Anterior cingulate cortex (tissue), 58 donors: ENCODE measurements at places on chromosomes 16 and 17.

- no peak for DNase-seq
These were observed 110.1 kb downstream of the XYLT1 start for GRCh38 chr16:17360693-17361122.

GRCh38 chr17:14621826-14622614 lies 321.1 kb downstream of the HS3ST3B1 start:
- no peak for DNase-seq

GRCh38 chr17:69609473-69610305 lies 195.2 kb downstream of the MAP2K6 start:
- DNase-seq = no peak

- no peak for DNase-seq
These were observed 146.4 kb downstream of the PCTP start for GRCh38 chr17:55897301-55897700.

GRCh38 chr17:68182940-68183551 lies 64.8 kb upstream of the AMZ2 start:
- DNase-seq = no peak

GRCh38 chr16:28561557-28562187 lies 8.0 kb downstream of the SGF29 start:
- no peak for DNase-seq

DNA sequence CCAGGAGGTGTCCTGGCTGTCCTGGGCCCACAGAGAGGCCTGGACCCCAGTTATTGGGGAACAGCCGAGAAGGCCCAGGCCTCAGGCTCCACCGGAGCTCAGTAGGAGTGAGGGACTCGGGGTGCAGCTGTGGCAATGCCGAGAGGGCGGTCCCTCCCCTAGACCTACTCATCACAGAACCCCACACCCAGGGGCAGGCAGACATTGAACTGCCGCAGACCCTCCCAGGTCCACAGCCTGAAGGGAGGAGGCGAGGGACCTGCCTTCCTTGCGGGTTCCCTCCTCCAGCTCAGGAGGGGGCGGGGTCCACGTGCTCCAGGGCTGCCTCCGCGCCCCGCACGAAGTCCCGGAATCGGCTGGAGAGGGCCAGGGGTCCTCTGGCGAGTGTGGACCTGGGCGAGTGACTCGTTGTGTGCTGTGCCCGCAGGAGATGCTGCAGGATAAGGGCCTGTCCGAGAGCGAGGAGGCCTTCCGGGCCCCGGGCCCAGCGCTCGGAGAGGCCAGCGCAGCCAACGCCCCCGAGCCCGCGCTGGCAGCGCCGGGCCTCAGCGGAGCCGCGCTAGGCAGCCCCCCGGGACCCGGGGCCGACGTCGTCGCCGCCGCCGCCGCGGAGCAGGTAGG lies 3.9 kb downstream of the TBX4 start:
- DNase-seq = no peak

GRCh38 chr16:30113711-30114333 lies 485 bp upstream of the GDPD3 start:
- no peak for DNase-seq

GRCh38 chr16:22120440-22120839 lies 28.1 kb downstream of the VWA3A start:
- DNase-seq = no peak

DNA sequence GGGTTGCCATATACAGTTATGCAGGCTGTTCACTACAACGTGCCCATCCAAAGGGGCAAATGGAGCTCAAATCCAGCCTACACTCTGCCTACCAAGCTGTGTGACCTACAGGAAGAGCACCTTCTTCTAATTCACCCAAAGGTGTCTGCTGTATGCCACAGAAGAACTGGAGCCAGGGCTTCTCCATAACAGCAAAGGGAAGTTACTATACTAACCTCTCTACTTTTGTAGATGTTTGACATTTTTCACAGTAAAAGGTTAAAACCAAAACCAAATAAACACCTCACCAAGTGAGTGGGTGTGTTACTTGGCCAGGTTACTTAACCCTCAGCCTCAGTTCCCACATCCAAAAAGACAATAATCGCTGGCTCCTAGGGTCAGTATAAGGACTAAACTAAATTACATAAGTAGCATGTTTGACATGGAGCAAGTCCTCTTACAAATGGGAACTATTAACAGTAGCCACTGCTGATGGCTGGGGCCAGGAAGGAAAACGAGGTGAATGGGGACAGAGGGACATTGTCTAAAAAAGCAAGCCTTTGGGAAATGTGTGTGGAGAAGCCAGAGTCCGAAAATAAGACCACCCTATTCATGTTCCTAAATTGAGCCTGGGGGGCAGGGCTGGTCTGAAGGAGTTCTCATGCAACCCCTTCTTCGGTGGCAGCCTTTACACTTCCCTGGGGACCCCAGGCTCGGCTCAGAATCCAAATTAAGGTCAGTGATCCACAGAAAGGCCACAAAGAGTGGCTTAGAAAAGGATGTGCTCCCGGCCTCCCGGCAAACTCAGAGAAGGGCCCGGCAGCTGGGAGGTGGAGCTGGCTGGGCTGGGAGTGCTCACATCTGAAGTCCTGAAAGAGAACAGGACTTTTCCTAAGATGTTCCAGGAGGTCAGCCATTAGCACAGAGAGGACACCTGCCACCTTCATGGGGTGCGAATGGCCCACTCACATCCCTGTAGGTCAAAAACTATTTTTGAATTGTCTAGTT lies 13.5 kb downstream of the CUEDC1 start:
- no peak for DNase-seq

DNA sequence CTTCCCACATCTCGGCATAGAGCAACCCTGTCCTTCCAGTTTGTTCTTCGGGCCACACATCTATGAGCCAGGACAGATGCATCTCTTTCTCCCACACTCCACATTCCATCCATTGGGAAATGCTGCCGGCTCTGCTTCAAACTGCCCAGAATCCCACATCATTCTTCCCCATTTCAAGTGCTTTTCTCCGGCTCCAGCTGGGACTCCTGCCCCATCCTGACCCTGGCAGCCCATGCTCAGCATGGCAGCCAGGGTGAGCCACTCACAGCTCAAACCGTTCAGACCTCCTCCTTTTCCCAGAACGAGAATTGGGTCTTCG lies 132.8 kb upstream of the SDK2 start:
- DNase-seq = no peak

DNA sequence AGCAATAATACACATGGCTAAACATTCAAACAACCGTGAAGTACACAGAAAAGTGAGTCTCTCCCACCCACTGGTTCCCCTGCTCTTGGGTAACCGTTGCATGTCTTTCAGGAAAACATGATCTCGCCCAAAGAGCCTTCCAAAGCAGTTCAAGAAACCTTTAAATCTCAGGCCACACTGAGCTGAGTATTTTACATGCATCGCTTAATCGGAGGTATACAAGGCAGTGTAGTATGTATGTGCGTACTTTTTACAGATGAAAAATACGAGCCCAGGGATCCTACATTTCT lies 741 bp upstream of the DEXI start:
- no peak for DNase-seq

- DNase-seq = no peak
These were observed 73.2 kb upstream of the MRTFB start for GRCh38 chr16:13997933-13998332.

DNA sequence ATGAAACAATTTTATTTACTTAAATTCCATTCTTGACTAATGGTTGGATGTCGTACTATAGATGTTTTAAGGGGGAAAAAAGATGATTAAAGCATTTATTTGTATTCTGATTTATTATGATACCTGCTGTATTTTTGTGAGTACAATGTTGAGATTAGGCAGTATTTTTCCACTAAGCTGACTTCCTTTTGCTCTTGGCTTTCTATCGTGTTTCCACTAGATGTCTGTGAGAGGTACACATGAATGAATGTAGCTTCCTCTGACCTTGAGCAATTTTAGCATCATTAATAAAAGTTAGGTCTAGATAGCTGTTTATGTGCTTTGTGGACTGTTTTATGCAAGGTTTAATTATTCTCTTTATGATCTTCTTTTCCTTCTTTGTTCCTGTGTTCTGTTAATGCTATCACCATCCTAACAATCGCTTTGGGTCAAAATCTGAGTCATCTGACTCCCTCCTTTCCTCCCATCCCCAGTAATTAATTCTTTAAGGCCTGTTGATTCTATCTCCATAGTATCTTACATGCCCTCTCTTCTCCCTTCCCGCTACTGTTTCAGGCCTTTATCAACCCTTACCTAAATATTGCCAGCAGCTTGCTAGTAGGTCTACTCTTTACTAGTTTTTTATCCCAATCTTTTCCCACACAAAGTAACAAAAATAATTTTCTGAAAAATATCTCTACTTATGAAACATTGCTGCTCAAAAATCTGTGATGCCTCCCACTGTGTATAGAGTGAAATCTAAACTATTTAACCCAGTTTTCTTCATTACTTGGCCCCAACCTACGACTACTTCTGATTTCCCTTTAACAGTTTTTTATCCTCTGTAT lies 76.0 kb downstream of the VMP1 start:
- DNase-seq = no peak

DNA sequence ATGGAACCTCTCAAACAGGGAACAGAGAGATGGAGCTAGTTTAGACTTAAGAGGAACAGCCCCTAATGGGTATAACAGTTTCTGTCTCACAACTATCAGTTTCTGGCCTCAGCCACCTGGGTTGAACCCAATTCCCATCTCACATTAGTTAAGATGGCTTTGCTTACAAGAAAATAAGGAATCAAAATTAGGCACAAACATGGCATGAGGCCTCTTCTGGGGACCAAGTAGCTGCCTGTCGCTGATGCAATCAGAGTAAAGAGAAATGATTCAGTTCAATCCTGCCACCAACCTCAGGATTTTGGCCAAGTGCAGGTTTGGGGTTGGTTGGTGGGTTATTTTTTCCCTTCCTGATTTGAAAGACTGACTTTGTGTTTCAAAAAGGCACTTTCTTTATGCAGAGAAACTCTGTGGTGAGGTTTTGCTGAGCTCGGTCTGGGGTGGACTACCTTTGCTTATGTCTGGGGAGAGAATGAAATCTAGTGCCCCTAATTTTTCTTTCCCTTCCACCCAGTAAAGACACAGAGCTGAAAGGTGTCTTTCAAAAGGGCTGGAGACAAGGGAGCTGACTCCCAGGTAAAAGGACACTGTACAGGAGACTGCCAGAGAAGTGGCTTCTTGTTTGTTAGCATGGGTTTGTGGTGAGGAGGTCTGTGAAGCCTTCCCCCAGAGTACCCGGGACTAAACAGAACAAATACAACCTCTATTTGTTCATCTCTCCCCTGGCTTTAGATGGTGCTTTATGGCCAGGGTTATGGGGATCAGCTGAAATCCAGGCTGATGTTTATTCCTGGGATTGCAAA lies 44.8 kb upstream of the NFAT5 start:
- DNase-seq = no peak

- no peak for DNase-seq
These were observed 313.0 kb downstream of the SEC14L1 start for GRCh38 chr17:77453613-77454241.

GRCh38 chr17:66737524-66737923 lies 97.4 kb upstream of the CACNG5 start:
- DNase-seq = no peak

GRCh38 chr17:76865174-76865573 lies 3.0 kb upstream of the MGAT5B start:
- no peak for DNase-seq

DNA sequence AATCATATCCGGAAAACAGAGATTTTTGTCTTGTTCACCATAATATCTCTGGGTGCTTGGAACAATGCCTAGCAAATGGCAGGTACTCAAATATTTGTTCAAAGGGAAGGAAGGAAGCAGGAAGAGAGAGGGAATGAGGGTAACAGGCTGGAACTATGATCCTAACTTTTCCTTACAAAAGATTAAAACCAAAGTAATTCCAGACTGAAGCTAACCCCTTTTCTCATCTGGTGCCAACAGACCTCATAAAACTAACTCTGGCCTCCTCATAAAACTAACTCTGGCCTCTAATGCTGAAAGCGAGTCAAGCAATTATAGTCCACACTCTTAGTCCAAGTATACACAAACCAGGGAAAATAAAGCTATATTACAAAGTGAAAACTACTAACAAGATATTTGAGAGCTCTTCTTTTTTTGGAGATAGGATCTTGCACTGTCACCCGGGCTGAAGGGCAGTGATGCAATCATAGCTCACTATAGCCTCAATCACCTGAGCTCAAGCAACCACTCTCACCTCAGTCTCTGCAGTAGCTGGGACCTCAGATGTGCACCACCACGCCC lies 84.6 kb downstream of the KANSL1 start:
- DNase-seq = no peak

GRCh38 chr17:2975469-2975958 lies 87.9 kb downstream of the OR1D5 start:
- DNase-seq = no peak

- DNase-seq = no peak
These were observed 37.3 kb upstream of the VWA3A start for GRCh38 chr16:22054847-22055590.

- no peak for DNase-seq
These were observed 128.4 kb upstream of the RCVRN start for GRCh38 chr17:10033449-10033848.

DNA sequence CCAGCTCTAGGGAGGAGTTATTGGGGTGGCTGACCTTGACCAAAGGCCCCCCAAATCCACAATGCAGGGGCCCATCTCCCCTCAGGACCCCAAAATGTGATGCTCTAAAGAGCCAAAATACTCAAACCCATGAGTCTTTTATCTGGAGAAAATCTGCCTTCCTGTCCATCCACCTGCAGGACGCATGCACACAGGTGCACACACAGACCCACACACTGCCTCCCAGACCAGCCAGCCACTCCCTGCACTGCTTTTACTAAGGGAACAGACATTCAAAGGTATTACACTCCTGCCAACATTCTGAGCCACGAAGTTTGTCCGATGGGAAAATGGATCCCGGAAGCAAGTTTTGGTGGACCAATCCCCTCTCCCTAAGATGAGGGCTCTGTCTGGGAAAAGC lies 76.1 kb upstream of the CDH5 start:
- DNase-seq = no peak

GRCh38 chr17:78718575-78719208 lies 63.4 kb downstream of the CYTH1 start:
- no peak for DNase-seq

GRCh38 chr16:10923146-10923649 lies 19.1 kb downstream of the DEXI start:
- DNase-seq = no peak

GRCh38 chr17:57550668-57551315 lies 194.3 kb downstream of the CCDC182 start:
- no peak for DNase-seq

DNA sequence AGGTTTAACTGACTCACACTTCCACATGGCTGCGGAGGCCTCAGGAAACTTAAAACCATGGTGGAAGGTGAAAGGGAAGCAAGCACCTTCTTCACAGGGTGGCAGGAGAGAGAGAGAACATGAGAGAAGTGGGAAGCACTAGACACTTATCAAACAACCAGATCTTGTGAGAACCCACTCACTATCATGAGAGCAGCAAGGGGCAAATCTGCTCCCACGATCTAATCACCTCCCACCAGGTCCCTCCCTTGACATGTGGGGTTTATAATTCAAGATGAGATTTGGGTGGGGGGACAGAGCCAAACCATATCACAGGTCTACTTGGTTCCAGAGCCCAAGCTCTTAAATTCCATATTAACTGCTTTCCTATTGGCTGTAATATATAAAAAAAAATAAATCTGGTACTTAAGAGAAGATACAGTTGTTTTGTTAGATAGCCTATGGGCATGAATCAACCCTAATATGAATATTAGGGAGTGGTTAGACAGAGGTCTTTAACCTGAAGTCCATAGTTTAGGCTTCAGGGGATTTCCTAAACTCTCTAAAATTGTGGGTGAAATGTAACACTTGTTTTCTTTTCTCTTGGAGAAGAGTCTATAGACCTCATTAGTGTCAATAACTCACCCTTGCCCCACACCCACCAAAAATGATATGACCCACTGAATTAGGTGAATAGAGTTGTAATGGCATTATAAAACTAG lies 56.7 kb downstream of the SKAP1 start:
- no peak for DNase-seq

- no peak for DNase-seq
These were observed 22.8 kb downstream of the TMEM204 start for GRCh38 chr16:1556254-1556653.
